Femur (tissue), 1 donor: ENCODE measurements at places on chromosomes 4 and X.

GRCh38 chr4:184541907-184542306 is 67.6 kb upstream of the IRF2 start:
- no peak for DNase-seq

DNA sequence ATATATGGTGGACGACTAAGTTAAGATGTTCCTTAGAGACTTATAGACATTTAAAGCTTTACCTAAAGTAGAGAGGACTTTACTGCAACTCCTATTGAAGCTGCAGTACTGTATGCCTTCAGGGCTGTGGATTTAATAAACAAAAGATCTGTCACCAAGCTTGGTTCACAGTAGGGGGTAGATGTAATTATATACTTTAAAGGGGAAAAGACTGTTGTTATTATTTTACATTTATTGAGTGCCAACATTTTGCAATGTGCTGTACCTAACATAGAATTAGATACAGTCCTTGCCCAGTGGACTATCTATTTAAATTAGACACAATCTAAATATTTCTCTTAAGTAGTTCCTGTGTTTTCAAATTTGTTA is 67.2 kb downstream of the SLIT2 start:
- DNase-seq = no peak

DNA sequence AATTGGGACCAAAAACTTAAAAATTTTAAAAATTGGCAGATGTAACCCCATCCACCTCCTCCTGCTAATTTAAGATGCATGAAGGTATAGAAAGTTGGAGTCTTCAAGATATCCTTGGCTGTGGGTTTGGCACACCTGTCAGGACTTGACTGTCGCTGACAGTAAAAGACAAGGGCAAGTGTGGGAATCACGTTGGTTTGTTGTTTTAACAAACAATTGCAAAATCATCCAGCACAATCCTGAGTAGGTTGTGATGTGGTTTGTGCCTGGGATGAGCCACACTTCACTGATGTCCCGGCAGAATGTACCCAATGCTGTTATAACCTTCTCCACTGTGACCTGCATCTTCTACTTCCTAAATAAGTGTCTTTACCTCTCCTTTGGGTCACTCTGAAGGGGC is 24.0 kb downstream of the HOPX start:
- no peak for DNase-seq

DNA sequence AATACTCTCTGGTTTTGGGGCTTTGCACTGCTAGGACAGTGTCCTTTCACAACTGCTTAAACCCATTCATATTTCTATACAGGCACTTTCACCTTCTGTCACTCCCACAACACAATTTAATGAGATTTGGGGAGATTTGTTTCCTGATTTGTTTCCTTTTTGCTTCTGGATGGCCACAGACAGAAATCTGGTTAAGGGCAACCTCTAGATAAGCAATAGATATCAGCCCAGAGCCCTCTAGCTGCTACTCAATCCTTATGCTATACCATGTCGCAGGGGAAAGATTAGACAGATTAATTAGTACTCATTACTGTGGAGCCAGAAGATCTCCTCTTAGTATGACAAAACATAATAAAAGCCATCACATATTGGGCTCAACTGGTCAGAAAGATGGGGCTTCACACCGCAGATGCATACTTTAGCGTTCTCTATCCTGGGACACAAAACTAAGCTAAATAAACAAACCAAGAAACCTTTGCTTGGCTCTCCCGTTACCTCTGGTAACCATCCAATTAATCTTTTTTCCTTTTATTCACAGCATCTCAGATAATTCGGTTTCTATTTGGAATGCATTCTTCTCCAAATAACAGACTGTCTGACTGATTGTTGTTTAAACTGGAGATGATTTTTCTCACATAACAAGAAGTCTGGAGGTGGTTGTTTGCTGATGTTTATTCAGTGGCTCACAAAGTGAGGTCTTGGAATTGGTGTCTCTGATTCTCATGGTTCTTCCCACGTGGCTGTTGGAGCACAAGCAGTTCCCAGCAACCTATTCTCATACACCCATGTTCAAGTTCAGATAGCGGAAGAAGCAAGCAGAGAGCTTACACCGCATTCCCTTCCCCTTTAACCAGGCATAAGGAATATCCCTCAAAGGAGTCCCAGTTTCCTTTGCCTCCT is 41.0 kb upstream of the ZNF330 start:
- DNase-seq = no peak

- peak; percentile 48 for DNase-seq
Observed at GRCh38 chrX:63250253-63250868, 100.8 kb downstream of the SPIN4 start.

- DNase-seq = peak; percentile 13
Observed at GRCh38 chr4:1238676-1239000, 10.3 kb downstream of the CTBP1 start.

- no peak for DNase-seq
Observed at GRCh38 chrX:65821721-65822496, 154.5 kb downstream of the MSN start.

- no peak for DNase-seq
Observed at GRCh38 chr4:107069049-107069448, 32.9 kb upstream of the DKK2 start.

GRCh38 chr4:5186271-5187064 is 135.2 kb downstream of the STK32B start:
- no peak for DNase-seq

DNA sequence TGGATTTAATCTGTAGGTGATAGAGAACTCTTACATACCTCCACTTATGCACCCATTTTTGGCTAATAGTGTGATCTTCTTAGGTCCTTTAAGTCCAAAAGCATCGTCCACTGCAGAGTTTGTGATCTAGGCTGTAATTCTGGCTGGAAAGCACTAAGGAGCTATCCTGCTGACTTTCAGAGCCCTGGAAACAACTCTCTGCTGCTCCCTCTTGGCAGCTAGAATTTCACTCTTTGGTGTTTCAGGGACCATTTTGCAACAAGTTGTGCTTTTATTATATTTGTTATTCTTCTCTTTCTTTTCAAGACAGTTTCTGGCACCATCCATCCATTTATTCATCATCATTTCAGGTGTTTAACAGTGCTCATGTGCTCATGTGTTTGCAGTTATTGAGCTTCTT is 130.0 kb downstream of the RBM46 start:
- no peak for DNase-seq

GRCh38 chrX:112163906-112164305 is 81.3 kb upstream of the TRPC5 start:
- no peak for DNase-seq

GRCh38 chr4:950136-951020 is 18.1 kb downstream of the TMEM175 start:
- no peak for DNase-seq

DNA sequence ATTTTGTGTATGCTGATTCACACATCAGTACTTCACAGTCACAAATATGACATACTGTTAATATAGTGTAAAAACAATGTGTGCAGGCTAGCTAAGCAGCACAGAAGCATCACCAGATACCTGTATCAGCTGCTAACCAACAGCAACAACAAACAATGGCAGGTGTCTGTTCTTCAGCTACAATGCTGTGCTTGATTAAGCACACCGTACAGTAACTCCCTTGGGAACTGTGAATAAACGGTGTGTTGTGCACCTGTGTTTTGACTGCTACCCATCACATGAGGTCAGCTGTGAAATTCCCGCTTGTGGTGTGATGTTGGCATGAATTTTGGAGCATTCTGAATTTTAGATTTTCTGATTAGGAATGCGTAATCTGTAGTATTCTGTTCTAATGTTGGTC is 379.7 kb upstream of the FAT1 start:
- no peak for DNase-seq

DNA sequence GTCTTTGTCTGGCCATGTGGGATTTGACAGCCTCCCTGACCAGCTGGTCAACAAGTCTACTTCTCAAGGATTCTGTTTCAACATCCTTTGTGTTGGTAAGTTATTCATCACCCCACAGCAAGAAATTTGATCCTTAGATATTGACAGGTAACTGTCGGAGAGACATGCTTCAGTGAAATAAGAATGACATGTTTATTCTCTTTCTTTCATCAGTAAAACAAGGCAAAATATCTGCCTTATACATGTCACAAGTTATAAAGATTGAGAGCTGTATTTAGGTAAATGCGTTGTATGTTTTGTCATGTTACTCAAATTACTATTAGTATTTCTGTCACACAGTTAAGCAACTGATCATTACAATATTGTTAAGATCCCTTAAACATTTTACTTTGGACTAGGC is 46.9 kb downstream of the SEPTIN11 start:
- DNase-seq = no peak

DNA sequence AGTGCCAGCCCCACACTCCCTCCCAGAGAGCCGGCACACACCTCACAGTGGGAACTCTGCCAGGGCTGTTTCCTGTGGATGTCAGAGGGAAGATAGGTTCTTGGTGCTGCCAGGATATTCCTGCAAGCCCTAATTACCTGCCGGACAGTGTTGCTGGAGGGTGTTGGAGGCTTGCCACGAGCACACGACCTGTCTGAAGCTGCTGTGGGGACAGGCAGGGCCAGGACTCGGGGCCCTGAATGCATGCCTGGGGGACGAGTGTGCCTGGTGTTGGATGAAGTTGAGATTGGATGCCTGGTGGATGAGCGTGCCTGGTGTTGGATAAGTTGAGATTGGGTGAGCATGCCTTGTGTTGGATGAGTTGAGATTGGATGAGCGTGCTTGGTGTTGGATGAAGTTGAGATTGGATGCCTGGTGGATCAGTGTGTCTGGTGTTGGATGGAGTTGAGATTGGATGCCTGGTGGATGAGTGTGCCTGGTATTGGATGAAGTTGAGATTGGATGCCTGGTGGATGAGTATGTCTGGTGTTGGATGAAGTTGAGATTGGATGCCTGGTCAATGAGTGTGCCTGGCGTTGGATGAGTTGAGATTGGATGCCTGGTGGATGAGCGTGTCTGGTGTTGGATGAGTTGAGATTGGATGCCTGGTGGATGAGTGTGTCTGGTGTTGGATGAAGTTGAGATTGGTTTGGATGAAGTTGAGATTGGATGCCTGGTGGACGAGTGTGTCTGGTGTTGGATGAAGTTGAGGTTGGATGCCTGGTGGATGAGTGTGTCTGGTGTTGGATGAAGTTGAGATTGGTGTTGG is 23.2 kb upstream of the UVSSA start:
- no peak for DNase-seq

- DNase-seq = no peak
Observed at GRCh38 chr4:147326591-147326990, 154.3 kb upstream of the EDNRA start.

- DNase-seq = no peak
Observed at GRCh38 chr4:100605144-100605543, 87.3 kb upstream of the EMCN start.

DNA sequence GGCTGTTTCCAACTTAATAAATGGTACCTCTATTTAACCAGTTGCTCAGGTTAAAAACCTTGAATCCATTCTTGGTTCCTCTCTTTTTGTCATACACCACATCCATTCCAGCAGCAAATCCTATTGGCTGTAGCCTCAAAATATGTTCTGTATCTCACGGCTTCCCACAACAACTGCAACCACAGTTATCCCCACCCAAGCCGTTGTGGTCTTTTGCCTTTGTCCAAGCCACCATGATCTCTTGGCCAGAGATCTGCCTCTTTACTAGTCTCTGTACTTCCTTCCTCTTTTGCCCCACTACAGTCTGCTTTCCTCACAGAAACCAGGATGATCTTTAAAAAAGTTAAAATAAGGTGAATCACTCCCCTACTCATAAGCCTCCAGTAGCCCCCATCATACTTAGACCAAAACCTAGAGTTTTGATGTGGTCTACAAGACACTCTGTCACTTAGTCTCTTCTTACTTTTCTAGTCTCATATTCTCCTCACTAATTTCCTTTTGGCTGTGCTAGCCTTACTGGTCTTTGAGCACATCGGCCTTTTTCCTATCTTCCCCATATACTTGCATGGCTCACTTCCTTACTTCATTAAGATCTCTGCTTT is 10.3 kb downstream of the MAOA start:
- DNase-seq = no peak

DNA sequence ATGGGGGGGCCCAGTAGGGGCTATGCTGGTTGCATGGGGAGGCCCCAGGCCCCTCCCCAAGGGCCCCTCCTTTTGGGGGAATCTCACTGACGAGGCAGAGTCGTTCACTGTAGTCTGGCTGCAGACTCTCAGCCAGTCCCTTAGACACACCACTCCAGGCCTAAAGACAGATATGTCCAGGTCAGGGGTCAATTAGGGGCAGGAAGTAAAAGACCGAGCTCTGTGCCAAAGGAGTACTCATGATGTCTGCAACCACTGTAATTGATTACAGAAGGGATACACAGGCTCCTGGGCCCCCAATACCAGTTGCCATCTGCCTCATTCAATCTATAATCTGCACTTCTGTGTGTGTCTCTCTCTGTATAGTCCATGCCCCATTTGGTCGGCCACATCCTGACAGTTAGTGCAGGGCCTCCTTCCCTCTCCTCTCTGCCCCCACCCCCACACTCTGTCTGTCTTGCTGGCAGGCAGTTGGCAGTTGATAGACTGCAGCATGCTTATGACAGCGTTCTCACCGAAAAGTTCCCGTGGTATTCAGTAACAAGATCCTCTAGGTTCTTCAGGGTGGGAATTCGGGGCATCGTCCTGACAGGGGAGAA is 1.3 kb upstream of the CXorf65 start:
- peak; percentile 41 for DNase-seq

DNA sequence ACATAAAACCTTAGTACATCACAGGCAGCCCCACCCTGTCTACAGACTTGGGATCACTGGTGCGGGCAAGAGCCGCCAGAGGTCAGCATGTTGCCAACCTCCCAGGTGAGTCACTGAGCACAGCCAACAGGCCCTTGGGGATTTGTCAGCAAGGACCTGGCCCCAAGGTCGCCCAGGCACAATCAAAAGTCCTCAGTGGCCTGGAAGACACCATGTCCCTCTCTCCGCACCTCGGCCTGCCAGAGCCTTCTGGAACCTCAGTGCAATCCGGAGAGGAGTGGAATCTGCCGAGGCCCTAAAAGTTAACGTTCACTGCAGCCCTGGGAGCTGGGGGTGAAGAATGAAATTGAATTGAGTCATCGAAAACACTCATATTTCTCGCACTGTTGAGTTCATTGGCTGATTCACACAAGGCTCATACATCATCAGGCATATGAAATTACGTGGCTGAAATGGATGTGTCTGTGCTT is 74.3 kb downstream of the WFS1 start:
- DNase-seq = no peak

DNA sequence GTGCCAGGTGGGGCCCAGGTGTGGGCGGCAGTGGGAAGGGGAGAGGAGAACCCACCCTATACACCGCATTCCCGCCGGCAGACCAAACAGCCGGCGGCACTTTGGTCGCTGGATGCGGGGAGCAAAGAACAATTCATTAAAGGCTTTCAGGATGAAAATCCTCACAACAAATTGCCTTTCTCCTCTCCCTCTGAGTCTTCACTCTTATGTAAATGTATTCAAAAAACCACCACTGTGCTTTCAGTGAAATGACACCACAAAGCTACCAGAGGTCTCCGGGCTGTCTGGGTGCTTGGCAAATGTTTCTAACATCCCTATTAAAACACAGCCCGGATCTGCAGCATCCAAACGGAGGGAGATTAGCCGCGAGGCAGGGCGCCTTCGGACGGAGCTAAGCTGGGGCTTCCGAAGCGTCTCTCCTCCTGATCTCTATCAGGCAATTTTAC is 171.8 kb upstream of the TBL1X start:
- no peak for DNase-seq

GRCh38 chrX:11458170-11458569 is 165.0 kb downstream of the AMELX start:
- peak; percentile 51 for DNase-seq
